ENCODE measurements at places on chromosomes 2 and 18. TPM values are rescaled to one million over a fixed set of nuclear protein-coding genes. Genes with fewer than 3 reads are reported as not detected.

Gene SLC14A1
- total RNA-seq, result 10.9 TPM

Gene IL36RN
- not detected for total RNA-seq

GRCh38 chr2:230600881-230601280 lies 111.8 kb upstream of the CAB39 start:
- H3K27me3 ChIP-seq, result no peaks in the 10 kb centered on the region
- no peak overlapping the region for H3K27ac ChIP-seq
- no peak for DNase-seq
- H3K4me1 ChIP-seq, result peaks cover 4% of the 10 kb centered on the region
- H3K36me3 ChIP-seq, result no peaks in the 10 kb centered on the region
- H3K4me3 ChIP-seq, result no peak overlapping the region

DNA sequence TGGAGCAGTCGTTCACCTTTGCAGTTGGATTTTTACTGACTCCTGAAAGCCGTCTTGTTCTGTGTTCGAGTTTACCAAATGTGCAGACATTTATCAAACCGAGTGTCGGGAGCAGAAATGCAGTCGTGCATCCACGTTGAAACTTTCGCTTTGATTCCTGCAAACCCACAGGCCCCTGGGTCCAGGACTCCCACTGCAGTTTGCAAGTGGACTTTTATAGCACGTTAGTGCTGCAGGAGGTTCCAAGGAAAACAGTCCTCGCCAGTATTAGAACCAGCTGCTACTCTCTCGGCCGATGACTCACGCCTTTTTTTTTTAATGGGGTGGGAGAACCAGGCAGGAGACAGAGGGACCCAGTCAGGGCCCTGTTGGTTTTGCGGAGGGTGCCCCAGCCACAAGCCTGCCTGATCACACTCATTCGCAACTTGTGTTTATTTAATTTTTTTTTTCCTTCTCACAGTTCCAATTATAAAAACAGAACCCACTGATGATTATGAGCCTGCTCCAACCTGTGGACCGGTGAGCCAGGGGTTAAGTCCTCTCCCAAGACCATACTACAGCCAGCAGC lies 90.1 kb downstream of the NFATC1 start:
- no peaks in the 10 kb centered on the region for H3K4me1 ChIP-seq
- H3K4me3 ChIP-seq, result no peak overlapping the region
- H3K36me3 ChIP-seq, result no peaks in the 10 kb centered on the region
- no peak for DNase-seq
- H3K27me3 ChIP-seq, result no peaks in the 10 kb centered on the region

DNA sequence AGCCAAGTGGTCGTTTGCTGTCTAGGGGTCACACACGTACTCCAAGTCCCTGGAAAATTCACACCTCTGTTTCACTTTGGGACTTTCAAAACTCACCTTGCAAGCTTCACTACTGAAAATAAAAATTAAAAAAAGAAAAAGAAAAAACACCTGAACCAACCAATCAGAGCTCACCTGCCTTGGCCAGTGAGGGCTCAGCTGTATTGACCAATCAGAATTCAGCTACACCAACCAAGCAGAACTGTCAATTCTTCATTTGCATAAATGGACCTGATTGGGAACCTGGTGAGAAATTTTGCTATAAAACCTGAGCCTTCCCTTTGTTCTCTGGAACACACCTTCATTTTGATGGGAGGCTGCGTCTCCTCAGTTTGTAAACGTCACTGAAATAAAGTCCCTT lies 176.4 kb downstream of the TTC32 start:
- no peaks in the 10 kb centered on the region for H3K27me3 ChIP-seq
- H3K36me3 ChIP-seq, result no peaks in the 10 kb centered on the region
- DNase-seq, result no peak
- no peaks in the 10 kb centered on the region for H3K4me1 ChIP-seq
- no peak overlapping the region for H3K4me3 ChIP-seq

DNA sequence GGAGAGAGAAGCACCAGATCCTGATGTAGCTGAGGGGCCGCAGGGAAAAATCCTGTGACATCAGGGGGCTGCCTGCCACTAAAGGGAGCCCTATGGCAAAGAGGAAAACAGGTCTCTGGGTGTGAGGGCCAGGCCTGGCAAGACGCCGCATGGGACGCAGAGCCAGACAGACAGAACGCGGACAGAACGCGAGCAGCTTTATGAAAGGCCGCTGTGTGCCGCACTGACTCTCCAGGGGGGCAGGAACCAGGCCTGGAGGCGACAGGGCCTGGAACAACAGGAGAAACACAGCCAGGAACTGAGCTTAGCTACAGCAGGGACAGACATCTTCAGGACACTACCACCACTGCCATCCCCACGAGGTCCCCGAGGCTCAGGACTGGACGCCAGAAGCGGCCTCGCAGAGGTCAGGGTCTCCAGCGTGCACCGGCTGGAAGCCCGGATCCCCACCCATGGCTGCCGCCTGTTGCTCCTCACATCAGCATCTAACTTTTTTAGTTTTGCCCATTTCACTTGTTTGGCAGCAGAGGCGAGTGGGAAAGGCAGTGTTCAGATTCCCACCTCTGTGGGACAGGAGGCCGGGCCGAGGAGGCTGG lies 131.6 kb downstream of the VAPA start:
- H3K4me3 ChIP-seq, result no peak overlapping the region
- H3K36me3 ChIP-seq, result no peaks in the 10 kb centered on the region
- H3K27ac ChIP-seq, result no peak overlapping the region

DNA sequence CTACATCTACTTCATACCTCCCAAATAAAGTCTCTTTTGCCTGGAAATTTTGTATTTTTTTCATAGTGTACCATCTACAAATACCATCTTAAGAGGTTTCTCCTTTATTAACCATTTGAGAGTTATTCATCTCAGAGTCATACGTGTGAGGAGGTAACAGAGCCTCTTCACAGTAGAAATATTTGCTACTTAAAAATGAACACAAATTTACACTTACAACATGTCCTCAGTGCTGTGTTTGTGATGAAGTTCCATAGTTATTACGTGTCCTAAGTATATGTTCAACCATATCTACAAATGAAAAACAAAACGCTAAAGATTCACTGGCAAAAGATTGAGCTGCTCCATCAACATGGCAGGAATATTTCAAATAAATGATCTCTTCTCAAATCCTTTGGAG lies 48.5 kb upstream of the HNRNPA3 start:
- no peak for DNase-seq
- no peak overlapping the region for H3K27ac ChIP-seq
- H3K36me3 ChIP-seq, result no peaks in the 10 kb centered on the region

DNA sequence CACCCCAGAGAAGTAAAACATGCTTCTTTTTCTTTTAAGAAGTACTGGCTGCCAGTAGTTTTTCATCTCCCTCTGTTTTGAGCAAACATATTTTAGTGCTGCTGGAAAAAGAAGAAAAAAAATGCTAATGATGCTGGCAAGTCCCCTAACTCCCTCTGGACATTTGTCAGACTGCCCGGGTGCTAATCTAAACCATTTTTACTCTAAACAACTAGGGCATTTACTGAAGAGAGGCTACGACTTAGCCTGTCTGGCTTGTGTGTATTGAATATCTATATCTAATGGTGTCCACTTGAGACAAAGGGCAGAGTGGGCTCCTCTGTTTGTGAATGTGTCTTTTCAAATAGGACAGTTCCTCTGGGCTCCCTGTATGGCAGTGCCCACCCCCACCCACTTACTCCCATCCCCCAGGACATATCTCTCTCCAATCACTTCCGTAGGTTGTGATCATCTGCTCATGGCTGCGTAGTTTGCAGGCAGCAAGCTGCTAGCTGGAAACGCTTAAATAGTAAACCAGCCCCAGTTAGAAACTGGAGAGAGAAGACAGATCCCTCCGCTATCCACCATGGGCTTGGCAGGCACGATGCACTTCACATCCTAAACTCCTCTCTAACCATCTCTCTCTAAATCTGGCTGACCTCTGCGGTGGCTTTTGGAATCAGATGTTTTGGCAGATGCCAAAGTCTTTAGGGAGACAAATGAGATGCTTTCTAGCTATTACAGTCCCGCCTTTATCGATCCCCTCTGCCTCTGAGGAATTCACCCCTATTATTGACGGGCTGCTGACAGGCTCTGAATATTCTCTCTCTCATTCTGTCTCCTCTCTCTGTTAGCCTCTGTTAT lies 58.3 kb downstream of the DOCK10 start:
- no peaks in the 10 kb centered on the region for H3K27me3 ChIP-seq
- H3K4me3 ChIP-seq, result no peak overlapping the region
- no peaks in the 10 kb centered on the region for H3K36me3 ChIP-seq
- H3K27ac ChIP-seq, result no peak overlapping the region
- no peaks in the 10 kb centered on the region for H3K4me1 ChIP-seq

- no peak for DNase-seq
- H3K36me3 ChIP-seq, result no peaks in the 10 kb centered on the region
- H3K4me3 ChIP-seq, result no peak overlapping the region
- no peaks in the 10 kb centered on the region for H3K27me3 ChIP-seq
- H3K4me1 ChIP-seq, result no peaks in the 10 kb centered on the region
- H3K27ac ChIP-seq, result no peak overlapping the region
These were observed 81.0 kb upstream of the RBMS1 start for GRCh38 chr2:160574468-160575140.

DNA sequence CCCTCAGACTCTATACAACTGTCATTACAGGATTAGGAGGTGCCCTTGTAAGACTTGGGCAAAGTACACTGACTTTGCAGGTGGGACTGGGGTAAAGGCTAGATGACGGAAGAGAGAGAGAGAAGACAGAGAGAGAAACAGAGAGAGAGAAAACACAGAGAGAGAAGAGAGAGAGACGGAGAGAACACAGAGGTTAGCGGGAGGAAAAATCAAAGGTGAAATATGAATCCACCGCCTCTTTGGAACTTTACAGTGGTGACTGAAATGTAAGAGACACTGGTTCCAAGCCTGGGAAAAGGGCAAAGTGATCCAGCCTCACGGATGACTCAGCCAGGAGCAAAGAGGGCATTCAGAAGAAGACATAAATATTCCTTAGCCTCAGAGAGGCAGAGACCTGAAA lies 25.1 kb upstream of the CAB39 start:
- no peak for DNase-seq
- H3K4me1 ChIP-seq, result peaks cover 8% of the 10 kb centered on the region
- H3K27ac ChIP-seq, result no peak overlapping the region
- H3K4me3 ChIP-seq, result no peak overlapping the region
- H3K36me3 ChIP-seq, result no peaks in the 10 kb centered on the region
- no peaks in the 10 kb centered on the region for H3K27me3 ChIP-seq
